T-helper 17 cell (primary cell): ENCODE measurements at places on chromosomes 5 and 9. TPM values are rescaled to one million over a fixed set of nuclear protein-coding genes. Genes with fewer than 3 reads are reported as not detected.

Gene MYMK
- not detected for total RNA-seq

DNA sequence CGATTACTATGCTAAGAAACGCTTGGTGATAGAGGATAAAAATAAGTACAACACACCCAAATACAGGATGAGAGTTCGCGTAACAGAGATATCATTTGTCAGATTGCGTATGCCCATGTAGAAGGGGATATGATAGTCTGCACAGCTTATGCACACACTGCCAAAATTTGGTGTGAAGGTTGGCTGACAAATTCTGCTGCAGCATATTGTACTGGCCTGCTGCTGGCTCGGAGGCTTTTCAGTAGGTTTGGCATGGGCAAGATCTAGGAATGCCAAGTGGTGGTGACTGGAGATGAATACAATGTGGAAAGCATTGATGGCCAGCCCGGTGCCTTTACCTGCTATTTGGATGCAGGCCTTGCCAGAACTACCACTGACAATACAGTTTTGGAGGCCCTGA, 208.4 kb downstream of the PDZD2 start:
- no peak for DNase-seq
- peaks cover 12% of the 10 kb centered on the region for H3K27me3 ChIP-seq
- H3K27ac ChIP-seq = no peak overlapping the region

GRCh38 chr9:128160603-128160987, 530 bp downstream of the BBLN start:
- H3K27me3 ChIP-seq = no peaks in the 10 kb centered on the region
- peaks cover 14% of the 10 kb centered on the region for H3K4me1 ChIP-seq

Gene CCL21
- total RNA-seq = not detected

GRCh38 chr5:174533751-174534241, 190.6 kb upstream of the MSX2 start:
- no peak overlapping the region for H3K27ac ChIP-seq
- no peak overlapping the region for H3K4me3 ChIP-seq
- H3K36me3 ChIP-seq = peaks cover 5% of the 10 kb centered on the region
- H3K4me1 ChIP-seq = peaks cover 5% of the 10 kb centered on the region
- DNase-seq = no peak
- H3K27me3 ChIP-seq = peaks cover 10% of the 10 kb centered on the region

GRCh38 chr5:88405783-88406182, 137.1 kb upstream of the TMEM161B start:
- H3K27me3 ChIP-seq = peaks cover 8% of the 10 kb centered on the region
- H3K4me3 ChIP-seq = no peak overlapping the region

- H3K4me3 ChIP-seq = no peak overlapping the region
- DNase-seq = no peak
- H3K4me1 ChIP-seq = no peaks in the 10 kb centered on the region
- no peak overlapping the region for H3K27ac ChIP-seq
- H3K27me3 ChIP-seq = no peaks in the 10 kb centered on the region
Observed at GRCh38 chr5:84573017-84573712, 188.5 kb upstream of the EDIL3 start.

- H3K27ac ChIP-seq = no peak overlapping the region
- H3K4me1 ChIP-seq = no peaks in the 10 kb centered on the region
- DNase-seq = no peak
- no peaks in the 10 kb centered on the region for H3K27me3 ChIP-seq
- no peak overlapping the region for H3K4me3 ChIP-seq
Observed at GRCh38 chr5:167358868-167359492, 932.5 kb upstream of the WWC1 start.

Gene LPCAT1
- 23.4 TPM for total RNA-seq
